Neural crest cell (in vitro differentiated cells): ENCODE measurements at places on chromosomes 2 and 18.

GRCh38 chr2:59032499-59032898, 791.4 kb upstream of the FANCL start:
- no peak for DNase-seq

DNA sequence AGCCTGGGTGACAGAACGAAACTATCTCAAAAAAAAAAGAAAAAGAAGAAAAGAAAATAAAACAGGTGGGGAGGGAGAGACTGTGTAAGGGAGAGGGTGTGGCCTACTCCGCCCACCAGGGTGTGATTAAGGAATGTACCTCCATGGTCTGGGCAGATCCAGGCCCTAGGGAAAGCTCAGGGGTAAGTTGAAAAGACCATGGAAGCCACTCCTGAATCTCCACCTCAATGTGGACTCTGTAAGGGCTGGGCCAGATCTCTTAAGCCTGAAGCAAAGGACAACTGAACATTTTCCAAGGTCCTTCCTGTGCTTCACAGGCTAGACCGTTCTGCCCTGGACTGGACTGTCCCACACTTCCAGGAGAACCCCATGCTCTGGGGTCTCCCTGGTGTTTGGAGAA, 9.7 kb upstream of the ATG16L1 start:
- DNase-seq, result no peak

- no peak for DNase-seq
Observed at GRCh38 chr2:232667989-232668583, 29.0 kb upstream of the GIGYF2 start.

DNA sequence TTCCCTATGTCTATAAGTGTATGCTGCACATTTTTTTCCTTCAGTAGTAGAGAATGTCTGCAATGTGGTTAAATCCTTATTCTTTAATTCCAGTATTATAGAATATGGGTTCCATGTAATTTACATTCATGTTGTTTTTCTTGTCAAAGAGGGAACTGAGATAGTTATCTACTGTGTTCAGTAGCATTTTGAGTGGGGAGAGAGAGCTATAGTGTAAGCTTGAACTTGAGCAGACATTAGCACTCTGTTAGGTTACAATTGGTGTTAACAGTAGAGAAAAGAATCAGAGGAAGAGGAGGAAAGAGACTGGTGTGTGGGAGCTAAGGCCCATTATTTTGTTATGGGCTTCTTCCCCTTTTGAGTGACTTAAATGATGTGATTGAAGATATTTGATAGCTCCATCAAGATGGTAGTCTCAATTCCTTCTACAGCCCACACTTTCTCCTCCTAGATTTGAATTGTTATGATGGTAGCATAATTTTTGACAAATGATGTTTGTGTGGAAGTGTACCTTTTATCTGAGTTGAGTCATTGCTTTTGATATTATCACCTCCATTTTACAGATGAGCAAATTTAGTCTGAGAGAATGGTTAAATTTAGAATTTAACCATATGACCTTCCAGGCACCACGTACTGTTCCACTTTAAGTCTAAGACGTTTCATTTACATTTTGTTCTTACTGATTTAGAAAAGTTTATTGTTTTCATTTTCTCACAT, 71.3 kb downstream of the FMNL2 start:
- DNase-seq, result no peak

DNA sequence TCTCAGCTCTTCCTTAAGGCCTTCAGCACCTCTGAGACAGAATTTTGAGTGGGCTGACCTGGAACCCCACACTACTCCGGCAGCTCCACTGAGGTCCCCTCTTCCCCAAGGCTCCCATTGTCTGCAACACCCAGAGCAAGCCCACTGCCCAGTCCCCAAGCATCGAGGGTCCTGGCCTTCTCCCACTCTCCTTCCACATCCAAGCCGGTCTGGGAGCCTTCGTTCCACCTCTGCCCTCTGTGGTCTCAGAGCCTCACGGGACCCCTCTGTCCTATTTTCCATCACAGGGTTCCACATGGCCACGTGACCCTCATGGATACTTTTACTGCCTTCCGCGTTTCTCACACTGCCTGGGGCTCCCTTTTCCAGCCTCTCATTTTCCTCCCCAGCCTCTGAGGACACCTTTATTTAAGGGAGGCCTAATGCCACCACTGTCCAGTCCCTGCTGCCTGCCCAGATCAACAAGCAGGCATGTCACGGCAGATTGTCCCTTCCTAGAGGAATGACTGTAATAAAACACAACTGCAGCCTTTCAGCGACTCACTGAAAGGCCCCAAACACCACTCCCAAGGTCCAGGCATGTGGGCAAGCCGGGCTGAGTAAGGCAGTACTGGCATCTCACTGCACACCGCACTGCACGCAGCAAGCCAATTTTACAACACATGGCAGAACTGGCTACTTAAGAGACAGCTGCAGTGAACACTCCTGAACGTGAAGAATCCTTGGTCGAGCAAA, 7.9 kb upstream of the SALL3 start:
- no peak for DNase-seq

GRCh38 chr18:73381016-73381698, 513.4 kb upstream of the NETO1 start:
- no peak for DNase-seq

DNA sequence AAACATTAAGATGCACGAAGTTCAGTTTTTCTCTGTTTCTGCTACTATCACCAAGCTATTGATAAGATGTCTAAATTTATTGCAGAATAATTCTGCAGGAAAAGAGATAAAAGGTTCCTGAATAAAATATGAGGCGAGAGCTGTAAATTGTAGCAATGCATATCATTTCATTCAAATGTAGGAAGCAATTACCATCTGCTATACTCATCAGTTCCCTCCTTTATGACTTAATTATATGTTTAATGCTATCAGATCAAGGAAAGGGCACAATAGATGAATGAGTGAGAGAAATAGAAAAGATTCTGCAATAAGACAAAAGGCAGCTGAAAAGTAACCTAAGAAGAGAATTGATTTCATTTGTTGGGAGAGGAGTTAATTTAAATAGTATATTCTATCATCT, 108.2 kb upstream of the GALNT5 start:
- DNase-seq, result no peak

DNA sequence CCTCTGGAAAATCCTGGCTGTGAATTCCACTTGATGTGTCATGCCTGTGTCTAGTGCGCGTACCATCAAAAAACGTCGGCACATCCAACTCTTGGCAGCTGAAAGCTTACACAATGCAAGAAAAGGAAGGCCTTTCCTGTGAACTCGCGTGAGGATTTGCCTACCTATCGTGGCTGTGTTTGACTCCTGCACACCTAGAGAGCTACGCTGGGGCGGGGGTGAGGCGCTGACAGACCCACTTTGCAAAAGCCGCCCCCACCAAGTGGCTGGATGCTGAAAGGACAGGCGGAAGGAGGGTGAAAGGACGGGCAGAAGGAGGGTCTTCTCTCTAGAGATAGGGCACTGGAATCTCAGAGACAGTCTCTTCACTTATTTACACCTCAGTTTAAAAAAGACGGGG, 270.1 kb downstream of the EIPR1 start:
- no peak for DNase-seq

DNA sequence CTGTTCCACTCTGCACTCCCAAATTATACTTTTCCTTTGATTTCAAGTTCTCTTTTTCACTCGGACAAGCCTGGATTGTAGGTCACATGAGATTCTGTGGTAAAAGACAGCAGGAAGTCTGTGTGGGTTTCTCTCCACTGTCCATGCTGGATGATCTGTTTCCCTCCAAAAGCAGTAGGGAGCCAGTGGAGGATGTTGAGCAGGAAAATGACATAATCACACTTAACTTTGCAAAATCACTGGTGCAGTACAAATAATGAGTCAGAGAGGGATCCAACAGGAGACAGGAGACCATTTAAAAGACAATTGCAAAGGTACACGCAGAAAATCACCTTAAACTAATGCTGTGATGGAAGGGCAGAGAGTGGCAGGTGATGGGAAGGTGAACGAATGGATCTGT, 301.3 kb downstream of the ZNF407 start:
- no peak for DNase-seq

DNA sequence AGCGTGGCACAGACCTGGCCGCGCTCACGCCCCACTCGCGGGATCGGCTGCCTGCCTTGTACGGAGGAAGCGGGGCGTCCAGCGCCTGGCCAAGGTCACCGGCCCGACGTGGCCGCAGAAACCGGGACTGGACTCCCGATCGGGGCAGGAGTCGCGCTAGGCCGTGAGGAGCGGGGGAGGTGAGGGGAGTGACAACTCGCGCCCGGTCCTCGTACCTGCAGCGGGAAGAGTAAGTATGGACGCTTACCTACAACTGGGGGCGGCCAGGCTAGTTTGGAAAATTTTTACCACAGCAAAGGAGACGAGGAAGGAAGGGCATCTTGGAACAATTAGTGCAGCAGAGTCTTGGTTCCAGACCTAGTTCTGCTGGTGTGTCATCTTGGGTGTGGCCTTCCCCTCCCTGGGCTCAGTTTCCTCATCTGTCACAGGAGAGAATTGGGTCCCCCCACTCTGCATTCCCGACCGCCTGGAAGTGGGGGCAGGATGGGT, 693 bp downstream of the UBE2F start:
- DNase-seq, result peak; percentile 8

GRCh38 chr2:68714866-68715265, 19.7 kb upstream of the ARHGAP25 start:
- DNase-seq, result no peak

GRCh38 chr2:88638743-88639142, 11.5 kb upstream of the EIF2AK3 start:
- no peak for DNase-seq

GRCh38 chr18:11526675-11527074, 82.7 kb upstream of the SLC35G4 start:
- DNase-seq, result no peak

DNA sequence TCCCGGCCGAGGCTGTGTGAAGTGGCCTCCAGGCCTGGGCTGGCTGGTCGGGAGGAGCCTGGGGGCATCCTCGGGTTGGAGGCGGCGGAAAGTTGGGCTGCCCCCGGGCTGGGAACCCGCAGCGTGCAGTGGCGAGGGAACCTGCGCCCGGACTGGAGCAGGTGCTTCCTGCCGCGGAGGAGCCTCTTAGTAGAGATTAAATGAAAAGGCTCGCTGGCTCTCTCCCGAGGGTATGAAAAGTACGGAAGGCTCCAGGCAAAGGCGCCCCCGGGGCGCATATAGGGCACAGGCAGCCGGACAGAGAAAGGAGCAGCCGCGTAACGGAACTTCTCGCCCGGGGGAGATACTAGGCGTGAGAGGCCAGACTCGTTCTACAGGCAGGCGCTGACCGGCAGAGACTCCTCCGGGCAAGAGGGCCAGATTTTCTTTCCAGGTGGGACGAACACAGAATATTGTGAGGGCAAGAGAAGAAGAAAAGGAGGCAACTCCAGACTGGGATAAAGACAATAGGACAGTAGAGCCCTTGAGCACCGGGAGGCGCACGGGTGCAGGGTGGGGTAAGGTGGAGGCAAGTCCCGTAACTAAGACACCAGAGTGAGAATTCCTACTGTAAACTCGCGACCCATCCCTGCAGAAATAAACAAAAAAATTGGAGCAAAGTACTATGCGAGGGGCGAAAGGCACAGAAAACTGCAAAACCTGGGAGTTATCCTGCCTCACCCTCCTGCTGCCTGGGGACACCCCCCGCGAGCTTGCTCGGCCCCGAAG, 816 bp downstream of the CDH2 start:
- peak; percentile 39 for DNase-seq

DNA sequence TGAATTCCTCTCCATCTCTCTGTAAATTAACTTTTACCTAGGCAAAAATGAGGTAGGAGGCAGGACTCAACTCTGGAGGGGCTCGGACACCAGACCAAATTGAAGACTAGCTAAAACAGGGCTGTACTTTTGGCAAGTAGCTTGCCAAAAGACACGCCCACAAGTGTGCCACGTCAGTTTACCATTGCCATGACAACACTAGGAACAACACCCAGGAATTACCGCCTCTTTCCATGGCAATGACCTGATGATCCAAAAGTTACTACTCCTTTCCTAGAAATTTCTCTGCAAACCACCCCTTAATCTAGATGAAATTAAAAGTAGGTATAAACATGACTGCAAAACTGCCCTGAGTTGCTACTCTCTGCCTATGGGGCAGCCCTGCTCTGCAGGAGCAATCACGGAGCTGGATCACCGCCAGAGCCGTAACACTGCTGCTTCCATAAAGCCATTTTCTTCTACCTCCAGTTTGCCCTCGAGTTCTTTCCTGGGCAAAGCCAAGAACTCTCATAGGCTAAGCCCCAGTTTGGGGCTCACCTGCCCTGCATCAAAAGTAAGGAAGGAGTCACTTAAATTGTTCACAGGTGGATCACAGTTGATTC, 66.0 kb upstream of the FAM136A start:
- no peak for DNase-seq

DNA sequence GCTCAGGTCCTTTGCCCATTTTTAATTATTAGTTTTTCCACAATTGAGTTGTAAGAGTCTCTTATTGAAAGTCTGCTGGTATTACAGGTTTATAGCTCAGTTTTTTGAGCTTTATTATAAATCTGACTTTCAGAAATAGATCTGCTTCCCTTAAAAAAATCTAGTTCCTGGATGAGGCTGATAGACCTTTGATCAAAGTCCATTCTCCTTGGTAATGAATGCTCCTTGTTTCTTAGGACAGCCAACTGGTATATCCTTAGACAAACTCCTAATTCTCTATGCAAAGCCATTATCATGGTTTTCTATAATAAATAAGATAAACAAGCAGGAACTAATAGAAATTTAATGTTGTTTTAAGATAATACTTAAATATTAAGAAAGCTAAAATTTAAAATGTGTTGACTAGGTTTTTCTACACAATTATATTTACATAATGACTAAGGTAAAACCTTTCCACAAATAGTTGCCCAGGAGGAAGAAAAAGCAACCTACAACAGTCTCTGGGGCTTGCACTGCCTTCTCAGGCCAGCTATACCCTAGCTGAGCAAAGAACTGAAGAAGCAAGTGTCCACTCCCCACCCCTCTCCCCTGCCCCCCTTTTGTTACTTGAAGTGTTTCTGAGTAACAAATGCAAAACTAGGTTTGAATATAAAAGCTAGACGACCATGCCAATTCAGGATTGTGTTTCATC, 16.9 kb downstream of the NT5DC4 start:
- no peak for DNase-seq

- no peak for DNase-seq
Observed at GRCh38 chr2:220585241-220585640, 957.8 kb downstream of the SLC4A3 start.

- DNase-seq, result no peak
Observed at GRCh38 chr2:167592441-167592840, 655.0 kb downstream of the STK39 start.

- no peak for DNase-seq
Observed at GRCh38 chr2:234146087-234146826, 95.8 kb downstream of the SPP2 start.

DNA sequence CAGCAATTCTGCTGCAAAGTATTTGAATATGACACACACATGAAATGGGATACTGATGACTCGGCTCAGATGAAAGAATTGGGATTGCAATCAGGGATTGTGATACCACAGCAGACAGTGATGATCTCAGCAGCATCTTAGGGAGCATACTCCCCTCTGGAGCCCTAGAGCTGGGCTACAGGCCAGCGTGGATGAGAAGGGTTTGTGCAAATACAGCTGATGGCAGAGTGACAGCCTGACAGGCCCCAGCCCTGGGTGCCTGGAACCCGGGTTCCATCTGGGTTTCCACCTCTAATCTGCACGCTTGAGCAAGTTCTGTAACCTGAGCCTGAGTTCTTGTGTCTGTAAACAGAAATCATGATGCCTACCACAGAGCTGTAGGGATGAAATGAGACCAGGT, 418.0 kb downstream of the LRATD1 start:
- no peak for DNase-seq

- no peak for DNase-seq
Observed at GRCh38 chr2:203835892-203836800, 31.4 kb upstream of the CTLA4 start.
